ENCODE measurements at places on chromosomes 11 and 22. TPM values are rescaled to one million over a fixed set of nuclear protein-coding genes. Genes with fewer than 3 reads are reported as not detected.

DNA sequence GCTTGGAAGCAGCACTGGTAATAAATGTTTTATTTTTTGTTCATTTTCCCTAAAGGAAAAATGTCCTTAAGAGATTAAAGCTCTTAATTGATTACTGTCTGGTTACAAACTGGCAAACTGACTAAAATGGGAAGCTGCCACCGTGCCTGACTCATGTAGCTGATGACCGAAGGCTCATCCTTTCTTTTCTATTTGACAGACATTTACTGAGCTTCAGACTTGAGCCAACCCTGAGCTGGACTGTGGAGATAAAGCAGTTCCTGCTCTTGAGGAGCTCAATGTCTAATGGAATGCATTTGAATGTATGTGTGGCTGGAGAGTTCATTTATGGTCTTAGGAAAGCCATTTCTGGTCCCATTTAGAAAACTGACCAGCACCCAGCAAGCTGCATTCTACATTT is 91.3 kb downstream of the RNF169 start:
- H3K27me3 ChIP-seq: no peaks in the 10 kb centered on the region
- no peak overlapping the region for H3K4me3 ChIP-seq
- H3K27ac ChIP-seq: no peak overlapping the region

- peak; percentile 57 for DNase-seq
- H3K4me3 ChIP-seq: no peak overlapping the region
- peak overlapping the region; percentile 86 for H3K27ac ChIP-seq
- peaks cover 40% of the 10 kb centered on the region for H3K4me1 ChIP-seq
- no peaks in the 10 kb centered on the region for H3K36me3 ChIP-seq
Observed at GRCh38 chr11:69123593-69124545, 31.9 kb upstream of the SMIM38 start.

DNA sequence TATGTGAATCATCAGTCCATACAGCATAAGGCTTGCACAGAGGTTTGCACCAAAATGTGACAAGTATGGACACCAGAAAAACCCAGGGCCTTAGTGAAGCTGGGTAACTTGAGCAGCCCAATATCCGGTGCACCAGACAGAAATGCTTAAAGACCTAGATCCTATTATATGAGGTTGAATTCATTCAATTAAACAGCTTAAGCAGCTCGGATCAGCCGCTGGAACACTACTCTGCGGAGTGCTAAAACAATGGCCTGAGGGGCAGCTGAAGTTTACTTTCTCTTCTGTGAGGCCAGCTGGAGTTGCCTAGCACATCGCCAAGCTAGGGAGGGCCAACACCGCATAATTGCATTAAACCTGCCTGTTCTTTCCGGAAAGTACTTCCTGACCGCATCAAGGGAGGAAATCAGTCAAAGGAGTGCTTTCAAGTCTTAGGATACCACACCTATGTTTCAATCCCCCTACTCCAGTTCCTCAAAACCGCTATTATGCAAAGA is 17.0 kb upstream of the FAM181B start:
- no peaks in the 10 kb centered on the region for H3K36me3 ChIP-seq
- no peaks in the 10 kb centered on the region for H3K27me3 ChIP-seq
- no peak overlapping the region for H3K27ac ChIP-seq
- peak; percentile 15 for DNase-seq

GRCh38 chr11:88208745-88209144 is 33.5 kb upstream of the RAB38 start:
- no peaks in the 10 kb centered on the region for H3K27me3 ChIP-seq
- no peak overlapping the region for H3K4me3 ChIP-seq
- DNase-seq: no peak

DNA sequence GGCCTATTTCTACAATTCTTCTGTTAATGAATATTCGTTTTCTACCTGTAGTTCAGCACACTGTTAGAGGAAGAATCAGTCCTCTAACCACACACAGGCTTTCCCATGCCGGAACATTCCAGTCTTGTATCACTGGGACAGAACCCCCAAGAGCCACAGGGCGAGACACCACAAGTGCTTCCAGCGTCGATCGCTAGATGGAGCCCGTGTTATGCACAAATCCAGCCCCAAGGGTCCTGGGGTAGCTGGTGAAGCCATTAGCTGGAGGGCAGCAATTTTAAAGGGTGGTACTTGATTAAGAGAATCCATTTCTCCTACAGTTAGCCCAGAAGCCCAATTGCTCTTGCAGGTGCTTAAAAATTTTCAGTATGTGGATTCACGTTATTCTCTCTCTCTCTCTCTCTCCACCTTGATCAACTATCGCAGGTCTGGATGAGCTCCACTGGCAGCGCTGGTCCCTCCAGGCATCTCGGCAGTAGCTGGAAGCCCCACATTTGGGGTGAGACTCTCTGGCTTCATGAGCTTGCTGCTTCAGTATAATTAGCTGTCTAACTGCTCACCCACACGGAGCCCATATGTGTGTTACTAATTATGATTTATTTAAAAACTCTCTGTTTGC is 148.2 kb upstream of the SNX19 start:
- H3K4me3 ChIP-seq: no peak overlapping the region
- peaks cover 6% of the 10 kb centered on the region for H3K27me3 ChIP-seq
- H3K36me3 ChIP-seq: no peaks in the 10 kb centered on the region
- H3K27ac ChIP-seq: no peak overlapping the region

GRCh38 chr11:79507706-79508105 is 66.9 kb upstream of the TENM4 start:
- H3K36me3 ChIP-seq: no peaks in the 10 kb centered on the region
- H3K4me3 ChIP-seq: no peak overlapping the region
- peaks cover 10% of the 10 kb centered on the region for H3K27me3 ChIP-seq
- DNase-seq: no peak

DNA sequence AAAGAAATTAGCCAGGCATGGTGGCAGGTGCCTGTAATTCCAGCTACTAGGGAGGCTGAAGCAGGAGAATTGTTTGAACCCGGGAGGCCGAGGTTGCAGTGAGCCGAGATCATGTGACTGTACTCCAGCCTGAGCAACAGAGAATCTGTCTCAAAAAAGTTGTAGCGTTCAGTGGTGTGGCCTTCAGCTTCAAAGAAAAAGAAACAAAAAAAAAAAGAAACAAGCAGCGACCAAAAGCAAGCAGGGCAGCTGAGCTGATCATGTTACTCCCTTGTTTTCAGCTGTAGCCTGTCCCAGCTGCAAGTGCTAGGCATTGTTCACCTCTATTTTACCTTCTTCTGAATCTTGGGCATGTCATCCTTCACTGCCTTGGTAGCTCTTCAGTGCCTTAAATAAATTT is 37.0 kb downstream of the SFI1 start:
- peaks cover 72% of the 10 kb centered on the region for H3K4me1 ChIP-seq
- no peak overlapping the region for H3K4me3 ChIP-seq
- no peak for DNase-seq
- peaks cover 64% of the 10 kb centered on the region for H3K36me3 ChIP-seq

DNA sequence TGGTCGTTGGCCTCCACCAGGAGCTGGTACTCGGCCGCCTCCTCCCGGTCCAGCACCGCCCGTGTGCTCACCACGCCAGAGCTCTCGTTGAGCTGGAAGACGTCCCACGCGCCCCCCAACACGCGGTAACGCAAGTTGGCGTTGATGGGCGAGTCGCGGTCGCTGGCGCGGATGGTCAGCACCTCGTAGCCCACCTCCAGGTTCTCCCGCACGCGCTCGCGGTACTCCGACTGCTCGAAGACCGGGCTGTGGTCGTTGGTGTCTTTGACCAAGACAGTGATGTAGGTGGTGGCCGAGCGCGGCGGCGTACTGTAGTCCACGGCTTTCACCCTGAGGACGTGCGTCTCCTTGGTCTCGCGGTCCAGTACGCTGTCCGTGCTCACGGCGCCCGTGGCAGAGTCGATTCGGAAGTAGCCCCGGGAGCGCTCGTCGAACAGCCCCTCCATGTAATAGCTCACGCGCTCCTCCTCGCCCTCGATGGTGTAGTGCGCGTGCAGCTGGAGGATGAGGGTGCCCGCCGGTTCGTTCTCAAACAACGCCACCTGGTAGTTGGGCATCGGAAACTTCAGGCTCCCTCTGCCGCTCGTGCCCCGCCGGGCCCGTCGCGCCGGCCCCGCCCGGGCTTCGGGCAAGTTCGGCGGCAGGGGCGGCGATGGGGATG is 1.4 kb downstream of the CELSR1 start:
- H3K27ac ChIP-seq: no peak overlapping the region
- H3K27me3 ChIP-seq: peaks cover 36% of the 10 kb centered on the region
- DNase-seq: no peak
- no peaks in the 10 kb centered on the region for H3K36me3 ChIP-seq
- H3K4me3 ChIP-seq: no peak overlapping the region

- no peaks in the 10 kb centered on the region for H3K27me3 ChIP-seq
- H3K36me3 ChIP-seq: peaks cover 3% of the 10 kb centered on the region
- H3K4me1 ChIP-seq: peaks cover 3% of the 10 kb centered on the region
- no peak overlapping the region for H3K27ac ChIP-seq
Observed at GRCh38 chr11:68181719-68182451, 31.2 kb downstream of the KMT5B start.

DNA sequence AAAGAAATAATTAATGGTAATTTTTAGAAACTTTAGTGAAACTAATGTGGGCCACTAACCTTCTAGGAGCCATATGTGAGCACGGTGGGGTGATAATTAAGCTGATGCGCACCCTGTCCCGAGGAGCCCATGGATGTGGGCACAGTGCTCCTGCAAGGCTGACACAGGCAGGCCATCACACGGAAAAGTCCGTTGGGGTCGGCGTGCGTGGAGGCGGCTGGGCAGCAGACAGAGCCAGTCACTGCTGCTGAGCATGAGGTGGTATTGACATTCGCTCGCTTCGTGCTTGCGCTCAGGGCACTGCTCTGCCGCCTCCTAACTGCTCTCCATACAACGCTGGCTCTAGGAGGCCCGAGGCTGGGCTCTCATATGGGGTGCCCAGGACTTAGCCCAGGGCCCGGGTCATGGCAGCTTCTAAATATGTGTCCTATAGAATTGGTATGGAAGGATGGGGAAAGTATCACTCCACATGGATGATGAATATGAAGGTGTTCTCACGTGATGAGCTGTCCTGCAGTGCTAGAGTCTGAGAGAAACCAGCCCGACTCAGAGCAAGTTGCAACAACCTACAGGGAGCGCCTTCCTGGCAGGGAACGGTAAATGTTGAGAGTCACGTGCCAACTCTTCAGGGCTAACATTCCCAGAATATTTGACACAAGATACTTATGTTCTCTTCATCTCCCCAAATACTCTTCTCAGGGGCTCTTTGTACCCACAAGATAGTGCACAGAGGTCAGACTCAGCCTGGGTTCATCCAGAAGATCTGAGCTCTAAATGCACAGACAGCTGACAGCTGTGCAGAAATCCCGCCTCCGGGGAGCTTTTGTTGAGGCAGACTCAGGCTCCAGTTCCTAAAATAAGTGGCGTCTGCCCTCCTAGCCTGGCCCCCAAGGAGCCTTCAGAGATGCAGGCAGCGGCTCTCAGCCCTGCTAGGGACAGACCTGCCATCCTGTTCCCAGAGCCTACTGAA is 50.6 kb upstream of the ARFGAP3 start:
- no peak overlapping the region for H3K27ac ChIP-seq
- no peak for DNase-seq
- H3K27me3 ChIP-seq: no peaks in the 10 kb centered on the region
- peaks cover 2% of the 10 kb centered on the region for H3K36me3 ChIP-seq
- H3K4me1 ChIP-seq: no peaks in the 10 kb centered on the region

DNA sequence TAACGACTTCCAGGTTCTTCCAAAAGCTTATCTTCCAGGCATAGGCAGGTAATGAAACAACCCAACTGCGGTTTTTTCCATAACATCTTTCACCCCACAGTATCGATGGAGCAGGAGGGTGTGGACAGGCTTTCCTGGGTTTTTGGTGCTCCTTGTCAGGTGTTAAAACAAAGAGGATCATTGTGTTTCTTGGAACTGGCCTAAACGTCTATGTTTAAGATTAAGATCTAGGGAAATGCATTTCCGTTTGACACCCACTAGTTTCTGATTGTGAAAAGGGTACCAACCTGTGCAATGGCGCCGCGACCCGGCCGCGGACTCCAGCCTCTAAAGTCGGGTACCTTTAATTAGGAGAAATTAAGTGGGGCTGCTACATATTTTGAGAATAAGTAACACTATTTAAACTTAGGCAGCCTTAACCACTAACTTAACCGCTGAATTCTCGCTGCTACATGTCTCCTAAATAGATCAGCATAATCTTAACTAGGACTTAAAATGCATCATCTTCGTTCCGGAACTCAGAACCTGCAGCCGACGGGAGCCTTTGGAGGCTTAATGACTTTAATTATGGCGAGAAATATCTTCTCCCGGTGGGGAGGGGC is 31.5 kb downstream of the C22orf31 start:
- H3K27me3 ChIP-seq: peaks cover 48% of the 10 kb centered on the region
- peaks cover 20% of the 10 kb centered on the region for H3K4me1 ChIP-seq
- H3K27ac ChIP-seq: no peak overlapping the region
- H3K36me3 ChIP-seq: no peaks in the 10 kb centered on the region

GRCh38 chr11:69971741-69972140 is 106.4 kb upstream of the ANO1 start:
- peak; percentile 13 for DNase-seq
- peaks cover 7% of the 10 kb centered on the region for H3K27me3 ChIP-seq
- H3K36me3 ChIP-seq: no peaks in the 10 kb centered on the region

The CTSW gene
- 126 TPM for total RNA-seq

The POTEH gene
- total RNA-seq: not detected

The MS4A4E gene
- total RNA-seq: not detected

The TRIM29 gene
- total RNA-seq: not detected

The USP2 gene
- total RNA-seq: 0.61 TPM

The SLC37A4 gene
- 32.4 TPM for total RNA-seq
